Substantia nigra (tissue), 51 donors: ENCODE measurements at places on chromosomes 2 and 18.
A peak's percentile ranks its signal among the peaks of the same experiment; 100 is the strongest.

- DNase-seq: no peak
Measured at GRCh38 chr18:76679945-76680344, 142.4 kb upstream of the ZNF236 start.

- DNase-seq: no peak
Measured at GRCh38 chr2:233354971-233355574, 779 bp downstream of the DGKD start.

GRCh38 chr2:62264186-62264585, 68.3 kb downstream of the B3GNT2 start:
- no peak for DNase-seq

DNA sequence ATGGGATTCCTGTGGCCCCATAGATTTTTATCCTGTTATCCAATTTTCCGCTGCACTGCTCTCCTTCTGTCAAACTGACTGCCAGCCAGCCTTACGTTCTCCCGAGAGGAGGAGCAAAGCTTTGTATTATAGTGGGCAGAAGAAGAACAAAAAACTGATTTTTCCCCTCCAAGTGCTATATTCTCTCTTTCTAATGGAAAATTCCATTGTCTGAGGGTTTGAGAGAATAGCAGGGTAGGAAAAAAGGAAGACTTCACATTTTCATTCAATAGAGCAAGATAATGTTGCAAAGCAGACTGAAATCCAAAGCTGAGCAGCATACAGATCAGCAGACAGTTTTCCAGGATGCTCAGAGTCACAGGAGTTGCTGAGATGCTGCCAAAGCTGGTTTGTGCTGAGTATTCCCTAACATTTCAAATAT, 238.0 kb downstream of the UBE2E3 start:
- DNase-seq: no peak

DNA sequence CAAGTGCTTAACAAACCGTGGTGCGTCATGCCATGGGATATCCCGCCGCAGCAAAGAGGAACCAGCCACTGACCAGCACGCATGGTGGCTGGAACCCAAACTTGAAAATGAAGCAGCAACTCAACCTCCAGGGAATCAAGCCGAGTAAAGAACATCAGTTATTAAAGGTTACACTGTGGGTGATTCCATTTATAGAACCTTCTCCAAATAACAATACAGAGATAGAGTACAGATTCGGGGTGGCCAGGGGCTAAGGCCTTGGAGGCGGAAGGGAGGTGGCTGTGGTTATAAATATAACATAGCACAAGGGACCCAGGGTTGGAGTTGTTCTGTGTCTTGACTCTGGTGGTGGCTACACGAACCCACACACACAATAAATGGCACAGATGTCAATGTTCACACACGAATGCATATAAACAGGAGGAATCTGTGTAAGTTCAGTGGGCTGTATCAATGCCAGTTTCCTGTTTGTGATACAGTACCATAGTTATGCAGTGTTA, 123.1 kb downstream of the EIPR1 start:
- no peak for DNase-seq

DNA sequence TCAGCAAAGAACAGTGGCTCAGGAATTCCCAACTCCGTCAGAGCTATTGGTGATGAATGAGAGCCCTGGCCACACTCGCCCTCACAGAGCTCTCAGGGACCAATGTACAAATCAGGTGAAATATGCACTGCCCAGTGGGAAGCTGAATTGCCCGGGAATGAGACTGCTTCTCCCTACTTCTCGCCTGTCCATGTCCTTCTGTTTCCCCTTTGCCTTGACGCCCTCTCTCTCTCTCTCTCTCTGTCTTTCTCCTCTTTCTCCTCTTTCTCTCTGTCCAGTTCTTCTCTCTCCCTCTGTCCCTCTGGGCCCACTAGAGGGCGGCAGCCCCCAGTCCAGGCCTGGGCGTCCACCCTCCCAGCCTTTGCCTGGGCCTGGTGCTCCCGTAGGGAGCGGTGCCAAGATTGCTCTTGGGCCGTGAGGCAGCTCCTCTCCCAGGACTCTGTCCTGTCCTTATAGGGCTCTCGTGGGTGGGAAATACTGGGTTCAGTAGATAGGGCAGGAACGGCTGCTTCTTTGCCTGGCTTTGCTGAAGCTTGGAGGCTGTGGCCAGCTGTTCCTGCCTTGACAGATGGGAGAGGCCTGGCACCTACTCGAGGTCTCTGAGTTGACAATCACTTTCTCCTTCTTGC, 28.4 kb upstream of the PUM2 start:
- DNase-seq: peak; percentile 80

- DNase-seq: no peak
Measured at GRCh38 chr2:70049255-70049654, 38.0 kb upstream of the PCBP1 start.

DNA sequence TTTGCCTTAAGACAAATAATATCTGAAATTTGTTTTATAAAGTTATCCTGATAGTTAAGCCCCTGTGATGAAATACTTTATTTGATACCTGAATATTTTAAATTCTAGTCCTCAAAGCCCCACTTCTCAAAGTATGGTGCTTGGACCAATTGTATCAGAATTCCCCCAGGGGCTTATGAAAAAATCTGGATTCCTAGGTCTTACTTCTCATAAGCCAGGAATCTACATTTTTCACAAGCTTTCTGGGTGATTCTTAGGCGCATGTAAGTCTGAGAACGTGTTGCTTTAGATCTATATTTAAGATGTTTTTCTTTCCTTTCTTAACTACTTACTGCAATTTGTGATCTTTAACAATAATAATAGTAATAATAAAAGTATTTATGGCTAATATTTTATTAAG, 53.1 kb downstream of the MYO1B start:
- no peak for DNase-seq

DNA sequence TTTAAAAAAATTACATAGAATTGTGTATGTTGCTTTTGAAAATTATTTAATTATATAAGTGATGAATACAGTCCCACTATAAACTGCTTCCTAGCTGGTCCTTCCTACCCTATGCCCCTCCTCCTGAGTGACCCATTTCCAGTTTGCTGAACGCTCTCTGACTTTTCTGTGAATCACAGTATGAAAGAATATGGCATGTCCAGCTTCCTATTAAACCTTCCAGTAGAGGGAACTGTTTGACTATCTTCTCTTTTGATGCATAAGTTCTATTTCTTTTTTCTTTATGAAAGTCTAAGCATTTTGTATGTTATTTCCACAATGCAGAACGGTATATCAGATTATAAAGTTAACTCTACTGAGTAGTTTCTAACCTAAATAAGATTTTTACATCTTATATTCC, 41.3 kb downstream of the PSMG2 start:
- no peak for DNase-seq

GRCh38 chr2:229243890-229244560, 27.1 kb downstream of the PID1 start:
- DNase-seq: no peak

- DNase-seq: no peak
Measured at GRCh38 chr2:172039011-172039704, 39.4 kb downstream of the METAP1D start.
